ENCODE measurements at places on chromosomes 12 and 14. TPM values are rescaled to one million over a fixed set of nuclear protein-coding genes. Genes with fewer than 3 reads are reported as not detected.

- DNase-seq = no peak
Measured at GRCh38 chr12:49547090-49547690, 8.4 kb downstream of the KCNH3 start.

GRCh38 chr14:91190853-91191252 is 53.7 kb downstream of the GPR68 start:
- no peak for DNase-seq

GRCh38 chr12:27780612-27781408 is 774 bp upstream of the MANSC4 start:
- DNase-seq = peak; percentile 52

Gene PRB4
- not detected for polyA plus RNA-seq

GRCh38 chr14:104595116-104595675 is 9.4 kb downstream of the TMEM179 start:
- DNase-seq = no peak

Gene E2F7
- 1.4 TPM for polyA plus RNA-seq

DNA sequence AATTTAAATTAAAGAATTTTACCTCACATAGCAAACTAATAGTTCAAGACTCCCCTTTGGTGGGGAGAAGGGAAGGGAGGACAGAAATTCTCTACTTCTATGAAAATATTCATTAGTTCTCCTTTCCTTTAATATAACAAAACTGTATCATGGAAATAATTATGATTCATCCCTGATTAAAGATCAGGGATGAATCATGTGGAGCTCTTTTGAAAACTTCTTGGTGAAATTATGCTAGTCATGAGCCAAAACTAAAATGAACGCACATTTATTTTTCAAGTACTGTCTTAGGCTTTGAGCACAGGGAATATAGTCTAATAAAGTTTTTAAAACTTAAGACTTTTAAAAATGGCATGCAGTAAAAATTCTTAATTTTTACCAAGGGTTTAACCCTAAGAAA is 17.1 kb downstream of the TMBIM4 start:
- DNase-seq = no peak

DNA sequence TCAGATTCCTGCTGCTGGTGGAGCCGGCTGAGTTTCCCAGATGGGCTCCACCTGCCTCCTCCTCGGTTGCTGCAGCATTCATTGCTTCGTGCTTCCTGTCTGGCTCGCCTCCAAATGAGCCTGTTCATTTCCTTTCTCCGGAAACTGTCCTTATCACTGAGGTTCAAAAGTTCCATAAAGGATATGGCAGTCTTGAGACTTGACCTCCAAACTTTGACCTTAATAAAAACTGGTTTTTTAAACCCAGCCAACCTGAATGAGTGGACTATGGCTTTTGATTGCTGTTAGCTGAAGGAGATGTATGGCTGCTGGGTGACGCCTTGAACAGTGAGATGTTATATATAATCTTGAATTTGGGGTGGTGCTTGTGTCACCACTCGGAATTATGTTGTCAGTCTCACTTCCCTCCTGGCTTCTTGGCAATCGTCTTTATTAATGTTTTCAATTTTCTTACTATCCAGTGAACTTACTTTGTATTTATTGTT is 62.7 kb downstream of the RASSF3 start:
- DNase-seq = peak; percentile 95

Gene SAMD15
- 1.0 TPM for polyA plus RNA-seq

DNA sequence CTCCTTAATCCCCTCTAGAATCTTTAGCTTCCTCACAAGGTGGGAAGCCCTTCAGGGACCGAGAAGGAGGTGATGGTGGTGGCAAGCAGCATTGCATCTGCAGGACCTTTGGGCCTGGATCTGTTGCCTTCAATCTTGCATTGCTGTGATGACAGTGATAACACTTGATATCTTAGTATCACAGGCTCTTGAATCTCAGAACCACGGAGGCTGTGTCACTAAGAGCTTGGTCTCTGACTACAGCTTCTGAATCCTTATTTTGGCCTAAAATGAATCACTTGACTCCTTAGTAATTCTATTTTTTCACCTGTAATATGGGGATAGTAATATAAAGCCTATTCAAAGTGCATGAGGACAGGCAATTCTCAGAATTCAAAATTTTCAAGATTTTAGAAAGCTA is 8.9 kb upstream of the AMN1 start:
- DNase-seq = no peak

DNA sequence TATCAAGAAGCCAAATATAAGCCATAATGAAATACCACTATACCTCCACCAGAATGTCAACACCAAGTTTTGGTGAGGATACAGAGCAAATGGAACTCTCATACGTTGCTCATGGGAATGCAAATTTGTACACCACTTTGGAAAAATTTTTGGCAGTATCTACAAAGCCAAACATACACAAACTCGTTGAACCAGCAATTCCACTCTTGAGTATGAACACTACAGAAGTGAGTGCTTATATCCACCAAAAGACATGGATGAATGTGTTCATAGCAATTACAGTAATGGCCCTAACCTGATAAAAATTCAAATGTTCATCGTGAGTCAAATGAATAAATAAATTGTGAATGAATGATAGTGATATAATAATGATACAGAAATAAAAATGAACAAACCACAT is 24.8 kb downstream of the C12orf71 start:
- no peak for DNase-seq

GRCh38 chr14:91388551-91388975 is 29.1 kb downstream of the CCDC88C start:
- DNase-seq = no peak

DNA sequence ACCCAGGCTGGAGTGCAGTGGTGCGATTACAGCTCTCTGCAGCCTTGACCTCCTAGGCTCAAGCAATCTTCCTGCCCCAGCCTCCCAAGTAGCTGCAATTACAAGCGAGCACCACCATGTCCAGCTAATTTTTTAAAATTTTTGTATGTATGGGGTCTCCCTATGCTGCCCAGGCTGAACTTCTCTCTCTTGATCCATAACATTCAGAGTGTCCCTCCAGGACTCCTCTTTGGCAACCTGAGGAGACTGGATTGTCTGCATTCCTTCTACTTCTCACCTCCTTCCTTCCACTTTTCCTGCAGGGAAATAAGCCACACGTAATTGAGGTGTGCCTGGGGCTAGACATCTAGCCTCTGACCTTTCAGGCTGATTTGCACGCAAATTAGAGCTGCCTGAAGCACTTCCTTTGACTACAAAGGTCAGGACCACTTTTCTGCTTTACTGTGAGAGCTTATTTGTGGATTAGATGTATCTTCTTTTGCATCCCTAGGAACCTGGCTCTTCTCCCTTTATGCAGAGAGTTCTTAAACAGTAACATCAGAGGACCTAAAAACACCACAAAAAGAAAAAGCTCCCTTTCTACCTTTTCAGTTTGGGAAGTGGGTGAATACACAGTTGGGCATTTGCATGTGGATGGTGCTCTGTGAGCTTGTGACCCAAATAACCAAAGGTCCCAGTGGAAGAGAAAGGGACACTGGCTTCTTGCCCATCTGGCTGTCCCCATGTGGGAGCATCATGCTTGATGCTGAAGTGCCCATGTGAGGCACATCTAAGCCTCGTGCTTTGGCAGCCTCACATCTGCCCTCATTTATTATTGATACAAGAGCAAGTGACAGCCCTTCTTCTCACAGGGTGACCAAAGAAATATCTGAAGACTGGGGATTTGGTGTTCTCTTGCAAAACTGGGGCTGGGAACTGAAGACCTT is 33.5 kb downstream of the PYGL start:
- no peak for DNase-seq
